ENCODE measurements at places on chromosomes 4 and X.

- no peak for DNase-seq
These were observed 28.8 kb downstream of the ING2 start for GRCh38 chr4:183533698-183534097.

DNA sequence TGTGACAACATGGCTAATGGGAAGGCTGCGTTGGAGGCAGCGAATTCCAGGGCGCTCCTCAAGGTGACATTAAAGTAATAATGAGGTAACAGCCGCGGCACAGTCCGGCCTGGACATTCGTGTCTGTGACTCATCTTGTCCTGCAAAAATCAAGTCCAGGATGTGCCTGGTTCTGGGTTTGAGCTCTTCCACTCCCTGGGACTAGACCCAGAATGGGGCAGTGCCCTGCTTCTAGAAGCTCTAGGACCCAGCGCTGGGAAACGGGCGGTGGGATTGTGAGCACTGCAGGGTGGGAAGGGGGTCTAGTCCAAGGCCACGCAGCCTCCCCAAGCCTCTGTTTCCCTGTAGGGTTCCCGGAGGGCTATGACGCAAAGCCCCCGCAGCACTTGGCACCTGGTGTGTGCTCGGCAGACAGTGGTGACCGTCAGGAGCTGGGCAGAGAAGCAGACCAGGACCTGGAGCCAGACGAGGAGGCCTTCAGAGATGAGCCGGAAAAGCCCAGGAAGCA lies 34.9 kb downstream of the HMX1 start:
- DNase-seq, result no peak

GRCh38 chrX:46376246-46376885 lies 168.9 kb downstream of the ZNF674 start:
- DNase-seq, result peak; percentile 82

DNA sequence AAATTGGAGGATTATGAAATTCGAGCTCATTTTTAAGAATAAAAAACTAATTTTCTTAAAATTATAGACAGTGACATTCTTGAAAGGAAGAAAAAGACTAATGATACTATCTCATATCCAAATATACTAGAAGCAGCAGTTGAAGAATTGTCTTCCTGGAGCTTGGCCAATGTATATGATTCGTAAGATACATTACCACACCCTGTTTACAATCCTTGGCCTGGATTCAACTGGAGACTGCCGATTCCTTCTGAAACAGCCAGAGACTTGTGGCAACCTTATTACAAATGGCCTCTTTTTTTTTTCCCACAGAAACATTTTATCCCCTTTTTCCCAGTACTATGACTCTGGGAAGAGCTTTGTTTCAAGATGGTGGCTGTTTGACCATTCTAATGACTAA lies 571.2 kb upstream of the FAT1 start:
- peak; percentile 29 for DNase-seq

- no peak for DNase-seq
These were observed 68.4 kb upstream of the SCML1 start for GRCh38 chrX:17668929-17669328.

DNA sequence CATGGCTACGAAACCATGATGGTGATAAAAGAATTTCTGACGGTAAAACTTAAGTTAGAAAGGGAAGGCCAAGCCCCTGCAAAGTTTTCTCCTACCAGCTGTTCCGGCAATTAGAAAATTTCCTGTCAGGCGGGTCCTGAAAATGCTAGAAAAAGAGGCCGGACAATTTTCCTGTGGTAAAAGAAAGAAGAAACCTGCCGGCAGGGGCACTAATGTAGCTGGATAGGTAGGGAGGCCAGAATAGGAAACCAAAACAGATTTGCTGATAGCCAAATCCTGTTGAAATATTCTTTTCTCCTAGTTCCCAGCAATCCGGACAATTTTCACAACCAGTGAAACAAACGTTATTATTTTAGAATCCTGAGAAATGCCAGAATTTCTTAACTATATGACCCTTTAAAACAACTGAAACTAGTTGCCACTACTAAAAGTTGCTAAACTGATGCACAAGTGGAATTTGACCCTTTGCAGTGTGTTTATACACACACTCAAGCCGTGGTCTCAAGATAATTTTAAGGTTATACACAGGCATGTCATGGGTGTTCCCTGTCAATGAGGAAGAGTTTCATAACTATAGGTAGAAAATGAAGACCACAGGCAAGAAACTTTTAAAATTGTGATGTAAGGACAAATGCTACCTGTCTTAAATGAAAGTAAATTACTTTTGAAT lies 47.7 kb downstream of the RPS6KA3 start:
- no peak for DNase-seq

- DNase-seq, result no peak
These were observed 832 bp downstream of the EGFL6 start for GRCh38 chrX:13570261-13570605.

- peak; percentile 83 for DNase-seq
These were observed 21.1 kb upstream of the PIGA start for GRCh38 chrX:15356444-15356843.

GRCh38 chrX:132181364-132181763 lies 37.9 kb downstream of the RAP2C start:
- DNase-seq, result no peak

DNA sequence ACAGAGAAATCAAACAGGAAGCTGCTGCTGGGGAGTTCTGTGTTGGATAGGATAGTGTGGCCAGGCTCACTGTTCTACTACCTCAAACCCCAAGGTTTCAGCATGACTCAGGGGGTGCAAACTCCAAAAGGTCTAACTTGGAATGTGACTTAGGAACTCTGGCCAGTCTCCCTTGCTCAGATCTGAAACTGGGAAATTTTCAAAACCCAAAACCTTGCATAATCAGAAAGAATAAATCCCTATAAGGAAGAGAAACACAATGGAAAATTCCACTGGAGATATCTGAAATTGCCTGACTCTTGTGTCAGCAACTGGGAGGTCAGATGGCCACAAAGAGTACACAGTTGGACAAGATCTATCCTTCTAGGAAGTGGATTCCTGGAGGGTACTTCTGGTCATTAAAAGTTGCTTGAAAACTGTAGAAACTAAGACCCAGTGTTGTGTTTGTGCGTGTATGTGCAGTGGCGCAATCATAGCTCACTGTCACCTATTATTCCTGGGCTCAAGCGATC lies 58.0 kb downstream of the PPEF2 start:
- DNase-seq, result peak; percentile 87

GRCh38 chr4:60780874-60781273 lies 419.3 kb upstream of the ADGRL3 start:
- peak; percentile 30 for DNase-seq

DNA sequence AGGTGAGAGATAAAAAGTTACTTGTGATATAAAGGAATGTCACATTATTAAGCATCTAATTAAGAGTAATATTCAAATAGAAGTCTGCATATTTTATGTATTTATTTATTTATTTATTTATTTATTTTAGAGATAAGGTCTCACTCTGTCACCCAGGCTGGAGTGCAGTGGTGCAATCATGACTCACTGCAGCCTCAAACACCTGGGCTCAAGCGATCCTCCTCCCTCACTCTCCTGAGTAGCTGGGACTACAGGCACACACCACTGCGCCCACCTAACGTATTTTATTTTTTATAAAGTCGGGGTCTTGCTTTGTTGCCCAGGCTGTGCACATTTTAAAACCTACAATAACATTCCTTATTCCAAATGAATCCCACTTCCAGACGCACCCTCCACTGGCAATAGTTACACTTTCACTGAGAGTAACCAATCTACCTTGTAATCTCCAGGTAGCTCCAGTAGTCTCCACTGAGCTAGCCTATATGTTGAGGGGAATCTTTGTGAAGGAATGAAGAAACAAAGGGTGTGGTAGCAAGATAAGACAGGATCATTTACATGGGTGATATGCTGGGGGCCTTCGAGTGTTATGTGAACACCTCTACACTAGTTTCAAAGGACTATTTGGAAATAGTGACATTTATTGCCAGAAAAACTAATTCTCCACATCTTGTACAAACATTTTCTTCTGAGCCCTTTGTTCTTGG lies 11.9 kb downstream of the SH3D19 start:
- DNase-seq, result no peak

GRCh38 chr4:88134536-88135355 lies 23.7 kb downstream of the ABCG2 start:
- no peak for DNase-seq

- peak; percentile 53 for DNase-seq
These were observed 25.8 kb downstream of the ZNF630 start for GRCh38 chrX:48045410-48046311.

DNA sequence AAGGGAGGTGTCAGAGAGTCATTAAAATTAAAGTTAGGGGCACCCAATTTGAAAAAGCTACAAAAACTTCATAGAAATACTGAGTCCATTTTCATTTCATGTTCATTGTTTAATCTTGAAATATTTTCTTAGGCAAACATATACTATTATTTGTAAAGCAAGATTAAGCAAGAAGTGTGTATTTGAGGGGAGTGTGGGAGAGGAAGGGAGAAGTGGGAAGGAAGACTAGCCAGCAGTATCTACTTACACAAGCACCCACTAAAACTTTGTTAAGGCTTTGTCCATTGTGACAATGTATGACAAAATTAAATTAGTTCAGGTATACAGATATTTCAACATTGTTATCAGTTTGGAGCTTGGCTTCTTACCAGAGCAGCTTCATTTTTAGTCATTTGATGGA lies 222.9 kb downstream of the ARHGAP24 start:
- no peak for DNase-seq

DNA sequence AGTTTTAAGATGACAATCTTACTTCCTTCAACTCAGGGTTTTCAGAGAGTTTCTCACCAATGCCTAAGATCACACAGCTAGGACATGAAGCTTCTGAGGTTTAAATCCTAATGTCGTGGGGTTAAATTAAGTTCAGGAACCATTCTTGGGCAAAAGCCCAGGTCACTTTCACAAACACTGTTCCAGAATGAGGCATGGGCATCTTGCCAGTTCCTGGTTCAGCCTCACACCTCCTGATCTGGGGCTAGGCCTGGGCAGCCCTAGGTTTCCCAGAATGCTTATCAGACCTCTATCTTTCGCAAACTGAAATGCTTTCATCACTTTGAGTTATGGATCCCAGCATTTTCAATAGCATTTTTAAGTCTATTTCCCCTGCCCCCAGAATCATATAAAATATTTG lies 224.8 kb upstream of the EDA2R start:
- no peak for DNase-seq

DNA sequence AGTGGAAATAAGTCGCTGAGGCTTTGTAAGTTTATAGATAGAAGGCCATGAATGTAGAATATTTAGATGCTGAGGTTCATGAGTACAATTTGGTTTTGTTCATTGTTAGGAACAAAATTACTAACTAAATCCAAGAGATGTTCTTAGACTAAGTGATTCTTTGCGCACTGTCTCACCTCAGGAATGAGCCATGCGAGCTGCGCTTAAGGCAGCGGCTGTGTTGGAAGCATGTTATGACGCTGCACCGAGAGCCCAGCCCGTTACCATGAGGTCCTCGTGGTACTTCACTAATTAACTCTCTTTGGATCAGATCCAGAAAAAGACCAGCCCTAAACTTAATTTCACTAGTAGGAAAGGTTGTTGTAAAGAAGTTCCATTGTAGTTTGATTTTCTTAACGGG lies 166.2 kb downstream of the RAPGEF2 start:
- no peak for DNase-seq

DNA sequence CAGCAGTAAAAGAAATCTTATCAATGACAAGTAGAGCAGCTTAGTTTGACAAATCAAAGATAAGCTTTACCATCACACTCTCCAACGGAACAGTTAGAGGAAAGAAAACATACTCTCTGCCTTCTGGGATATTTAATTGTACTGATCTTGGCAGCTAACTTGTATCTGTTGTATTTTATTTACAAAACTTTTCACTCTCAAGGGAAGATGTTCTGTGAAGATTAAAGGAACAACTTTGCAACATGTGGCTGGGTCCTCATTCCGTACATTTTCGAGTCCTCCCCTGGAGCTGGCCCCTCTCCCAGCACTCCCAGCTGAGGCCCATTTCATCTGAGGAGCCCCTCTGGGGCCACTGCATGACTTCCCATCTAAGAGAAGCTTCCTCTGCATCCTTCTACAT lies 74.4 kb downstream of the RPS3A start:
- peak; percentile 83 for DNase-seq

DNA sequence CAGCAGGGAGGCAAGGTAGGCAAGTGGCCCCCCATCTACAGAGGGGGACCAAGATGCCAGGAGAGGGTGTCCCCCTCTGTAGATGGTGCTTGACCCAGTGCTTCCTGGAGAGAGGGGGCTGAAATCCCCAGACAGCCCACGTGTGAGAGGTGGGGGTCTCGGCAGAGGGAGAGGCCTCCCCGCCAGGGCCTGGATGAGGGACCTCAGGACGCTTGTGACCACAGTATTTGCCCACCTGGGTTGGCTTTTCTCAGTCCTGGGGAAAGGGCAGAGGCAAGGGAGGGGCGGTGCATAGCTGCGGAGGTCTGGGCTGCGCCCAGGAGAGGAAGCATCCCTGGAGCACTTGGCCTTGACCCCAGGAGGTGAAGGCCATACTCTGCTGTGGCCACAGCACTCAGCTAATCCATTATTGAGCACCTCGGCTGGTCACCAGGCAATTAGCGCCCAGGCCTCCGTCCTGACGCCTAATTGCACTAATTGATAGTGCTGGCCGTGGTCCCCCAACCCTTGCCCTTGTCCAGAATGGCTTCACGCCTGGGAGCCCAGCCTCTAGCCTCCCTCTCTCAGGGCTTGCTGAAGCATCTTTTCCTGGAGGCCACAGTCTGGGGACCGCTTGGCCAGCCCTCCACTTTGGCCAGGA lies 30.7 kb downstream of the HMX1 start:
- DNase-seq, result no peak

Measured in adipocyte (in vitro differentiated cells).